ENCODE measurements at places on chromosomes 13 and 19.

DNA sequence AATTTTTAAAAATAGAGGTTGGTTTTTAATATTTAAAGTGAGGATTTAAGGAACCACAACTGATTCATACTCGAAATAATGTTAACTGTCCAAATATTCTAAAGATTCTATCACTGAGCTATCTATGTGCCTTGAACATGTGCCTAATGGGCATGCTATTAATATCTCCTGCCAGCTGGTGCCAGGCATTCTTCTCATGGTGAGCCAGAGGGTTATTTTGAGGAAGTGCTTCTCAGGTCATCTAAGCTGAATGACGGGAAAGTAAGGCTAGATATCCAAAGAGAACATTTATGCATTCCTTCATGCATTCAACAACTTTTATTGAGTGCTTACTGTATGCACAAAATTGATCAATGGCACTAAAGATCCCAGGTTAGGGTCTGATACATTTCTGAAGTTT lies 138.2 kb downstream of the PIBF1 start:
- DNase-seq = peak; percentile 21

DNA sequence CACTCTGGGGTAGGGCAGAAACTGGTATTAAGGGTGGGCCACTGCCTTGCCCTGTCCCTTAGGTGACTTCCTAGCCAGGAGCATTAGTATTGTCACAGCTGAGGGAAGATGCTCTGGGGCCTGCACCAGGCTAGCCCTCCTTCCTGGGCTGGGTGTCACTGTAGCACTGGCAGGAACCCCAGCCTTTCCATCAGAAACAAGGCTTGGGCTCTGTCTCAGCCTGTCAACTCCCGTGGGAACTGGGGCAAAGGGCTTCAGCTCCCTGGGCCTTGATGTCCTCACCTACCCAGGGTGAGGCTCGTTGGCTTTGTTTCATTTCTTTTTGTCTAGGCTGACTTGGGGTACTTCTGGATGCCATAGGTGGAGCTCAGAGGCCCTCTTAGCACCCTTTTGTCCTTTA lies 18.0 kb downstream of the PAF1 start:
- DNase-seq = no peak

DNA sequence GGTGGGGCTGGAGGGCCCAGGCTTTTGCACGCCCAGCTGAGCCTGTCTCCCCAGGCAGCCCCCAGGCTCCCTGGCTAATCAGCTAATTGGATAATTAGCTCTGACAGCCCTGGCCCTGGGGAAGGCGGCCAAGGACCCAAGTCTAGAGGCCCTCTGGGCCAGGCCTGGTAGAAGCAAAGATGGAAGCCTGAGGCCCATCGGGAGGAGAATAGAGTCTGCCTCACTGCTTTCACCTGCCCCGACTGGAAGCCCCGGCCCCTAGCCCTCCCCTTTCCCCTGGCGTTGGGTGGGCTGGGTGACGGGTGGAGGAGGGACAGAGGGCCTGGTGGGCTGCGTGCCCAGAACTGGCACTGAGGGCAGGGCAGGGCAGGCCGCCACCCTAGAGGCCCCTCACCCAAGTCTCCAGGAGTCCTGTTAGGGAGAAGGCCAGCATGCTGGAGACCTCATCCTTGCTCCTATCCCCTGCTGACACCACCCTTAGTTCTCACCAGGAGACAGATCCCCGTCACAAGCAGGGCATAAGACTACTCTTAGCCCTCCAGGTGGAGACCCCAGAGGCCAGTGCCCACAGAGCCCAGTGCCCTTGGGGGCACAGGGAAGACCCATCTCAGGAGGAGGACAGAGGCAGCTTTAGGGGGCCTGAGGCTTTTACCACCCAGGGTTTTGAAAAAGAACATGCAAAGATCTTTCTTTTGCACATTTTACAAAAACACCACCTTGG lies 12.0 kb downstream of the LYL1 start:
- no peak for DNase-seq

DNA sequence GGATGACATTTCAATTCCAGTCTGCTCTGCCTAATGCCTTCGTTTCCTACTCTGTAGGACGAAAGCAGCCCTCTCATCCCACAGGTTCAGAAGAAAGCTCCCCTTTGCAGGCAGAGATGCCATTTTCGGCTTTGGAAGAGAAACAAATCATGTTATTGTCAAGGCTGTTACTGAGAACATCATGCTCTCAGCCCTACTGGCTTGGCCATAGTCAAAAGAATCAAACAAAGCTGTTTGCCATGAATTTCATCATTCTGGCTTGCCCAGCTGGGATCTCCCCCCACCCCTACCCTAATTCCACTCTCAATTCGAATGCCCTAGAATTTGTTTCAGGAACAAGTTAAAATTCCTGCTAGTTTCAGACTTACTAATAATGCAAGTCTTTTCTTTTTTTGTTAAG lies 162.3 kb upstream of the SERP2 start:
- no peak for DNase-seq

GRCh38 chr19:5572556-5573286 lies 5.0 kb upstream of the TINCR start:
- DNase-seq = no peak

- no peak for DNase-seq
Observed at GRCh38 chr19:48301886-48302599, 23.3 kb upstream of the EMP3 start.

DNA sequence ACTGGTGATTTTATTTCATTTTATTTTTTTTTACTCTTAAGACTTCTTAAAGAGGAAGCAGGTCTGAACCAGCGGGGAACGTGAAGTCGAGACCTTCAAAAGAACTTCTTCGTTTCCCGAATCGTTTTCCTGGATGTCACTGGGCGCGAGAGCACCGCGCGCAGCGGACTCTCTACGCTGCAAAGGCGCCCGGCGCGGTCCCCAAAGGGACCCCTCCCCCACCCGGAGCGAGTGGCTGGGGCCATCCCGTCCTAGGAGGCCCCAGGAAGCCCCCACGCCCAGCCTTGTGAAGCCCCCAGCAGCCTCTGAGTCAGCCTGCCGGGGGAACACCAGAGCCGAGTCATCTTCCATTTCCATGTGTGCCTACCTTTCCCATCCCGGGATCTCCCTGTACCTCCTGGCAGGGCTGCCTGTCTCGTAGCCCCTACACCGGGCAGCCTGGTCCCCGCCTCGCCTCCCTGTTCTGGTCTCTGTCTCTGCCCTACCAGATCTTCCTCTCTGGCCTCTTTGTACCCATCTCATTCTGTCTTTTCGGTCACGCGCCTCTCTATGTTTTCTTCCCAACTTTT lies 608 bp downstream of the CD70 start:
- no peak for DNase-seq

DNA sequence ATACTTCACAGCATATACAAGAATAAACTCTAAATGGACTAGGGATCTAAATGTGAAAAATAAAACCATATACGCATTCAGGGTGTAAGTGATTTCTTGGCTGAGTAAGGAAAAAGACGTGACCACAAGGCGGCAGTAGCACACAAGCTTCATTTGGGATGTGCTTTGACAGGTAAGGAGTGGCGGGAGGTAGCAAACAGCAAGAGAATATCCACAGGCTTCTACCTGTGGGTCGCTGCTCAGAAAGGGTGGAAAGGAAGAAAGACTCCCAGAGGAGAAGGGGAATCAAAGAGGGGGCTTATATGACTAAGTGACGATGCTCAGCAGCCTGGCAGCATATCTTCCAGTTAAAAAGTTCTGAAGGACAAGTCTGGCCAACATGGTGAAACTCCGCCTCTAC lies 2.5 kb upstream of the ZNF121 start:
- DNase-seq = peak; percentile 8

- no peak for DNase-seq
Observed at GRCh38 chr13:25196971-25197370, 24.9 kb upstream of the AMER2 start.

GRCh38 chr13:29849731-29850212 lies 645 bp downstream of the UBL3 start:
- no peak for DNase-seq

- no peak for DNase-seq
Observed at GRCh38 chr19:39162441-39163043, 34.2 kb upstream of the NCCRP1 start.

- no peak for DNase-seq
Observed at GRCh38 chr19:42467183-42467760, 24.5 kb upstream of the CXCL17 start.

GRCh38 chr13:29384466-29384865 lies 211.0 kb downstream of the SLC7A1 start:
- no peak for DNase-seq

- DNase-seq = no peak
Observed at GRCh38 chr13:48864100-48864499, 111.6 kb upstream of the FNDC3A start.

- no peak for DNase-seq
Observed at GRCh38 chr13:26221399-26221720, 754 bp downstream of the RNF6 start.

DNA sequence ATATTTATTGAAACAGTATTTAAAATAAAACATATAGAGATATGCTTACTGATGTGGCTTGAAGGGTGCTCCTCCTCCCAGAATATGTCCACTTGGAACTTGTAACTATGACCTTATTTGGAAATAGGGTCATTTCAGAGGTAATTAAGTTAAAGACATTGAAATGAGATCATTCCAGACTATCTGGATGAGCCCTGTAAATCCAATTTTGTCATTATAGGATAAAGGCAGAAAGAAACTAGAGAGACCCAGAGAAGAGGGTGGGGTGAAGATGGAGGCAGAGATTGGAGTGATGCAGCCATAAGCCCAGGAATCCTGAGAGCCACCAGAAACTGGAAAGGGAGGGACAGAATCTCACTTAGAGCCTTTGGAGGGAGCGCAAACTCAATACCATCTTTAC lies 243.2 kb downstream of the OXGR1 start:
- no peak for DNase-seq

- DNase-seq = no peak
Observed at GRCh38 chr19:524062-524674, 7.4 kb upstream of the CDC34 start.

- DNase-seq = peak; percentile 10
Observed at GRCh38 chr19:8224394-8225145, 15.4 kb downstream of the CERS4 start.

GRCh38 chr19:1700733-1701663 lies 48.6 kb upstream of the TCF3 start:
- DNase-seq = no peak

DNA sequence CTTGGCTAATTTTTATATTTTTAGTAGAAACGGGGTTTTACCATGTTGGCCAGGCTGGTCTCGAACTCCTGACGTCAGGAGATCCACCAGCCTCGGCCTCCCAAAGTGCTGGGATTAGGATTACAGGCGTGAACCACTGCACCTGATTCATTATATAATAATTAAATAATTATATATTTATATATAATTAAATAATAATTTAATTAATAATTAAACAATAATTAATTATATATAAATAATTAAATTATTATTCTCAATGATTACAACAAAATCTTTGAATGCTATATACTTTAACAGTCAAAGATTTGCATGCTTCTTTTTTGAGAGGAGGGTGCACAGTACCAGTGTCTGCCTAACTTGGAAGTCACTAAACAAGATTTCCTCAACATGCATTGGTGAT lies 872.3 kb downstream of the EFNB2 start:
- no peak for DNase-seq

DNA sequence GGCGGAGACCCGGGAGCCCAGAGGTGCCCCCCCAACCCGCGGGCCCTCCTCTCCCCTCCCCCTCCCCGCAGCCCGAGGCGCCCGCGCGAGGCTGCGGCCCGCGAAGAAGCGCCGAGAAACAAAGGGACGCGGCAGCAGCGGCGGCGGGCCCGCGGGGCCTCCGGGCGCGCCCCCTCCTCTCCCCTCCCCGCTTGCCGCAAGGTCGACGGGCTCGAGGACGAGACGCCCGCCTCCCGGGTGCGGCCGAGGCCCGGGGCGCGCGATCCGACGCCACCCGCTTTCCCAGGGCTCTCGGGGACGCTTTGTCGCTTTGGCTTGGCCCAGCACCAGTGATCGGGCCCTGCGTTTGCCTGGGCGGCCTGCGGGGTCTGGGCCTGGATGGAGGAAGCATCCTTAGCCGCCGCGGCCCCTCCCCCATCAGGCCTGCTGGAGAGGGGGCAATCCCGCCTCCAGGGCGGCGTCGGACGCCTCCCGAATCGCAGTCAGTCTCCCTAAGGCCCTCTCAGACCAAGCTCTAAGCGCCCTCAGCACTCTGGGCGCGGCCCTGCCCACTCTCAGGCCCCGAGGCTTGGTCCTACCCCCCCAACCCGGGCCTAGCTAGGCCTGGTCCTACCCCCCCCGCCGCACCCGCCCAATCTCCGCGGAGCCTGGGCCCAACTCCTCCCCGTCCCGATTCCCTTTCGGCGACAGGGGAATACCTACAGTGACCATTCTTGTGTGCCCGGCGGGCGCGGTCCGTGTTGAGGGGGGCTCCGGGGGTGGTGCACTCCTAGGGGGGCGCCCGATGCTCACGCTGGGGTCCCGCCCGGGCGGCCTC lies 740 bp downstream of the ELAVL3 start:
- DNase-seq = no peak

- DNase-seq = no peak
Observed at GRCh38 chr13:50761406-50761805, 82.1 kb downstream of the DLEU7 start.

DNA sequence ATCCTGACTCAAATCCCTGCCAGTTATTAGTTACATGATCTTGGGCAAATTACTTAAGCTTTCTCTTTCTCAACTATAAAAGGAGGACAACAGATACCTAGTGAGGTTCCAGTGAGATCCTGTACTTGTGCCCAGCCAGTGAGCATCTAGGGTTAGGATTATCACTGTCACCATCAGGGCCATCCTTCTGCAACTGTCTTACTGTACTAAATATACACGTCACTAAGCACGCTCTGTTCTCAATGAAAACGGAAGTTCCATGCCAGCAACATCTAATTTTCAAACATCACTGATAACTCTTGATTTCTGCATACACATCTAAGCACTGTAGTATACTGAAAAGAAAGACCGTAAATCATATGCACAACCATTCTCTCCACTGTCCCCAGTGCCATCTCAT lies 70.0 kb downstream of the FOXO1 start:
- DNase-seq = no peak

DNA sequence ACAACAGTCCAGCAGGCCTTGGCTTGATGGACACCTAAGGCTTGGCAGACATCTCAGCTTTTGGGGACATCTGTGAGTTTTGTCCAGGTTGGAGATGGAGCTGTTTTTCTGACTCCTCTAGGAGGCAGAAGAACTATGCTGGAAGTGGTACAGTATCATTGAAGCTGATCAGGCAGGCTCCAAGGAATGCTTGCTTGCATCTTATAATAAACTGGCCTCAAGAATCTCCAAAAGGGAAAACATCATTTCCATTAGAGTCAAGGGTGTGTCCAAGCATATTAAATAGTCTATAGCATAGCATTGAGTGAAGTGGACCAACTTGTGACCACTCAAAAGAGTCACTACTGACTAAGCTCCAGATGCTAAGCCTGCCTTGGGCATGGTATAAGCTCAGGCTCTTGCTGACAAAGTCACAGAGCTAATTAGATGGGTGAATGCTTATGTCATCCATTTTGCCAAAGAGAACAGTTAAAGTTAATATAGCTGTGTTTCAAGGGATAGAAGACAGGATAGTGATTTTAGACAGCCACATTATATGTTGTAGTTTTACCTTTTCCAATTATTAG lies 216.0 kb downstream of the DNAJC15 start:
- DNase-seq = no peak

DNA sequence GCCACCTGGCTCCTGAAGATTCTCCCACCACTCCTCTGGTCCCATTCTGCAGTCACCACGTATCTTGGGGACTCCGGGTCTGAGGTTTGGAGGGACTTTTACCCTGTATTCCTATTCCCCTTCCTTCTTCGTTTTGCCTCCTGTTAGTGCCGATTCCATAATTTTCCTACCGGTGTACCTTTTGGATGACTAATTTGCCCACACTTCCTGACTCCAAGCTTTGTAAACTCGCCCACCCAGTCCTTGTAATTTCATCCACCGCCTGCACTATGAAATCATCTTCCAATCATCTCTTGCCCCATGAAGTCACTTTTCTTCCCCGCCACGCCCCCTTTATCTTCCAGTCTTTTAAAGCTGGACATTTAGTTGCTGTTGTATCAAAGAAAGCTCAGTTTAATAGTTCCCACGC lies 572 bp downstream of the UCHL3 start:
- no peak for DNase-seq

Data from NCI-H1694 treated with DMSO at 0.1 percent for 48 hours (cell line).